NCI-H510A treated with DMSO at 0.1 percent for 48 hours (cell line): ENCODE measurements at places on chromosomes 5 and 9.
A peak's percentile ranks its signal among the peaks of the same experiment; 100 is the strongest.

GRCh38 chr9:131500377-131500776 is 2.3 kb upstream of the POMT1 start:
- no peak for DNase-seq

DNA sequence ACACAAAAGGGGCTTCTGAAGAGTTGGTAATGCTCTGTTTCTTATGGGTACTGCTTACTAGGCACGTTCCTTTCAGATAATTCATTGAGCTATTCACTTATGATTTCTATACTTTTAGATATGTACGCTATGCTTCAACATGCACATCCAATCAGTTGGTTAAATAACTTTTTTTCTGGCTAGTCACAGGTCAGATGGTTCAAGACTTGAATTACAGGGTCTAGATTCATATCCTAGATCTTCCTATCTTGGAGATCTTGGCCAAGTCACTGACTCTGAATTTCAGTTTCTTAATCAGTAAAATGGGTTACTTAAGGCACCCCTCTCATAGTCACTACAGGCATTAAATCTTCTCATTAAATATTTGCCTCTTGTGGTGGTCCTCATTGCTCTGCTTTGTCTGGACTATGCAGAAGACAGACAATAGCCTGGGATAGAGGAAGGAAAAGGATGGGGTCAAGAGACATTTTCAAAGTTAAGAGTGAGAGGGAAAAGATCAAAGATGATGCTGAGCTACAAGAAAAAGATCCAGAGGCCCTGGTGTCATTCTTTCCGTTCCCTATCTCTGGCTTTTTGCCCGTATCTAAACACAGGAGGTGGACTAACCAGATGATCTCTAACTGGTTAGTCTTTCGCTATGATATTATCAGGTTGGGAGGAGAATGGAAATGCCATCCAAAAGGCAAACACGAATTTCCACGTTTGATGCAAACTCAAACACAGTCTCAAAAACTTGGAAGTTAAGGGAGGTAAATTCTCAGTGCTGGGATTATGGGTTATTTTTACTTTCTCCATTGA is 1.8 kb upstream of the CCDC180 start:
- DNase-seq, result no peak

DNA sequence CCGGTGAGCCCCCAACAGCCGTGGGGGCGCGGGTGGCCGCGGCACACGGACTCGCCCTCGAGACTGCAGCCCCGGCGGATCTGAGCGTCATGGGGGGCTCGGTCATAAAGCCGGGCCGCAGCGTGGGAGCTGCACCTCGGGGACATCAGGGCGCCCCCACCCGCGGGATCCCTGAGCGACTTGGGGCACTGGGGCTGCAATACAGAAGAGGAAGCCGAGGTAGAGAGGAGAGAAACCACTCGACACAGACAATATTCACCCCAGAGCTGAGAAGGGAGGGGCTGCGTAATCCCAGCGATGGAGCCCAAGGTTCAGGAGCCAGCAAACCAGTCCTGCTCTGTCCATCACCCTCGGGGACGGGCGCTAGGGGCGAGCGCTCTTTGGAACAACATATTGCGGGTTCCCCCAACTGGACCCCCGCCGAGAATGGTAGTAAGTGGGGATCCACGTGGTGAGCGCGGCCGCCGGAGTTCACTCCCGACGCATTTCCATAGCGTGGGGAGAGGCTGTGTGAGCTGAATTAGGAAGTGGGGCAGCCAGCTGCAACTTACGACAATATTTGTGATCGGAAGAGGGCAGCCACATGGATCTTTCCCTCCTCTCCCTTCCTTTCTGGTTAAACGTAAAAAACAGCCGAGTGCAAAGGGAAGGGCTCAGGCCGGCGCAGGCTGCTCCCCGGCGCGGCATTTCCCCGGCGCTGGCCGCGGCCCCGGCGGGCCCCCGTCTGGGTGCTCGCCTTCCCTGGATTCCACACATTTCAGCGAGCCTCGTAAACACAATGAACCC is 9.9 kb downstream of the PTCH1 start:
- peak; percentile 34 for DNase-seq

DNA sequence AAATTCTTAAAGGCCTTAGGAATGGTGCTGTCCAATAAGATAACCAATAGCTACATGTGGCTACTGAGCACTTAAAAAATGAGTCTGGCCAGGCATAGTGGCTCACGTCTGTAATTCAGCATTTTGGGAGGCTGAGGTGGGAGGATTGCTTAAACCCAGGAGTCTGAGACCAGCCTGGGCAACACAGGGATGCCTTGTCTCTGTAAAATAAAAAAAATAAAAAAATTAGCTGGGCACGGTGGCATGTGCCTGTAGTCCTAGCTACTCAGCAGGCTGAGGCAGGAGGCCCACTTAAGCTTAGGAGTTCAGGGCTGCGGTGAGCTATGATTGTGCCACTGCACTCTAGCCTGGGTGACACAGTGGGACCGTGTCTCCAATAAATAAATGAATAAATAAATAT is 1.3 kb upstream of the SLC22A5 start:
- no peak for DNase-seq

DNA sequence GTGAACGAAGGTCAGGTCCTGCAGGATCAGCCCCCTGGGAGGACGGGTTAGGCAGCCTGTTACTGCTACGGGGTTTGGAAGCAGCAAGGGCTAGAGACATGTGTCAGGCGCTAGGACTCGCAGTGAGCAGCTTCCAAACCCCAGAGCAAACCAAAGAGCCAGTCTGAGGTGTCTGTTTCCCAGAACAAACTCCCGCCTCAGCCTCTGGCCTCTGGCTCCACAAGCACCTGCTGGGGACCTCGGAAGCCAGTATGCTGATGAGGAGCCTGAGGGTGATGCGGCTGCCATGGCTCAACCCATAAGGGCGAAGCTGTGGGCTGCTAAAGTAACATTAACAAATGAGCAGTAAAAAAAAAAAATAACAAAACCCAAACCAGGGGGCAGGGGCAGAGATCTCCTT is 35.0 kb downstream of the PRRT1B start:
- DNase-seq, result no peak

GRCh38 chr5:131514316-131515283 is 120.4 kb downstream of the RAPGEF6 start:
- no peak for DNase-seq
